ENCODE measurements at places on chromosomes 3 and 15. TPM values are rescaled to one million over a fixed set of nuclear protein-coding genes. Genes with fewer than 3 reads are reported as not detected.

DNA sequence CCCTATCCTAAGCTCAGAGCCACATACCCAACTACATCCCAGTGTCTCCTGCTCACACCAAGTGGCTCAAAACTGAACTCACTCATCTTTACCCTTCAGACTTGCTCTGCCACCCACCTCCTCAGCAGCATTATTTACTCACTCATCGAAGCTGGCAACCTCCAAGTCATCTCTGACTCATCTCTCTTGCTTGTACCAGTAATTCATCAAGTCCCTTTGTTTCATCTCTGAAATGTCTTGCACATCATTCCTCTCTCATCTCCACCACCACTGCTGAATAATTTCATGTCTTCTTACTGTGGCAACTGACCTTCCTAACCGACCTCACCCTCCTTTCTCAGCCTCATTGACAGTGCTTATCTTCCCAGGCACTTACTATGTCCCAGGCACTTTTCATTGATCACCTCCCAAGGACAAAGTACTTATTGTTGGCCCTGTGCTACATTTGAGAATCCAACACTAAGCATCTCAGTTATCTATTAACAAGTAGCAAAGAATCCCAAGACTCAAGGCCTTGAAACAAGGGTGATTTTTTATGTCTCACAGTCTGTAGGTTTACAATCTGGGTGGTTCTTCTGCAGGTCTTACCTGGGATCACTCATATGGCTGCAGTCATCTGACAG is 82.0 kb downstream of the MRPL46 start:
- no peak for DNase-seq

- peak; percentile 97 for DNase-seq
Observed at GRCh38 chr3:124558991-124559845, 171.0 kb upstream of the UMPS start.

DNA sequence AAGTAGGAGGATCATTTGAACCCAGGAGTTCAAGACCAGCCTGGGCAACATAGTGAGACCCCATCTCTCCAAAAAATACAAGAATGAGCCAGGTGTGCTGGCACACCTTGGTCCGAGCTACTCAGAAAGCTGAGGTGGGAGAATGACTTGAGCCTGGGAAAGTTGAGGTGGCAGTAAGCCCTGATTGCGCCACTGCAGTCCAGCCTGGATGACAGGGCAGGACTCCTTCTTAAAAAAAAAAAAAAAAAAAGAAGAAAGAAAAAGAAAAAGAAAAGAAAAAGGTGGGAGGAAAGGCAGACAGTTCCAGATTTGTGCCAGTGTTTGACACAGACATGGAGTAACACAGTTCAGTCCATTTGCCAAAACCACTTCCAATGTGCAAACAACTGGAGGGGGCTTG is 75.7 kb downstream of the ATP10A start:
- DNase-seq: no peak

DNA sequence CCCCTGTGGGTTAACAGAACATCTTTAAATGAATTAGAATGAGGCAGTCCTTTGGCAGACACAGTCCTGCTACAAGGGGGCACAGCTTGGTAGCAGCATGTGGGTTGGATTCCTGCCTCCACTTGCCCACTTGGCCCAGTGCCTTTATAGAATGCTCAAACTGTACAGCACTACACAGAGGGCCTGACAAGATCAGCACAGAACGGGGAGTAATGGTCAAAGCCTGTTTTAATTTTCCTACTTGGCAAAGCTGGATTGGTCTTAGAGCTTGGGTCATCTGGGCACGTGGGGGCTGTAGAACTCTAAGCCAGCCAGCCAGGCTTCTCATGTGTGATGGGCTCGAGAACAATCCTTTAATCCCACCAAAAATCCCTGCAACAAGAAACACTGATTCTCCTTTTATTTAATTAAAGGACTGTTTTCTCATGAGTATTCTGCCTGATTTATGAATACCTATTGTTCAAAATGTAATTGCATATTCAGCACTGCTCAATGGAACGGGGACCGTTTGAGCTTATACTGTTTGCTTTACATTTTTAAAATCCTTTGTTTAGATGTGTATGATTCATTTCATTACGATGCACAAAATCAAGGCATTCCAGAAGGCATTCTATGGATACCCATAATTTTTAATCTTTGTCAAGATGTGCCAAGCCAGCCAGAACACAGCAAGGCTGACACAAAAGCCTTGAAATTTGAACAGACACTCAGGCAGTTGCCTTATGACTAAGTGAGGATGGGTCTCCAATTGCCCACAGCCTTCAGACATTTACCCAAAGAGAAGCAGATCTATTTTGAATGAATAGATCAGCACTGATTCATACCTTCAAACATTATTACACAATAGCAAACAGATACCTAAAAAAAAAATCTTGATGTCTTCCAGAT is 249.3 kb upstream of the TGFBR2 start:
- no peak for DNase-seq

DNA sequence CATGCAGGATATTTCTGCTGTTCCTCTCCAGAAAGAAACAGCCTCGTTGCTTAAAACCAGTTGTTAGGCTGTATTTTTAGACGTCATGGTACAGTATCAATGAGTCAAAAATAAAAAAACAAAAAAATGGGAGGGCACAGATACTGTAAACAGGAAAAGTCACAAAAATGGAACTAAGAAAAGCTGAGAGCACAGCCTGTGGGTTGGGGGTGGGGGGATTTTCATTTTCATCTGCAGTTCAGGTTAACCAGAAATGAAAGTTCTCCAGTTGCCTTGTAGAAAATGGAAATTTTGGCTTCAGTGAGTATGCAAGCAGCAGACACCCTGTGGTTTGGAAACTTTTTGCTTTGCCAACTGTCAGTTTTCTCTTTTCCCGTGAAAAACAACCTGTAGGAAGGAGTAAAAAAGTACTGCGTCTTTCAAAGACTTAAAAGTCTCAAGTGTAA is 59.0 kb downstream of the FRMD4B start:
- DNase-seq: no peak

DNA sequence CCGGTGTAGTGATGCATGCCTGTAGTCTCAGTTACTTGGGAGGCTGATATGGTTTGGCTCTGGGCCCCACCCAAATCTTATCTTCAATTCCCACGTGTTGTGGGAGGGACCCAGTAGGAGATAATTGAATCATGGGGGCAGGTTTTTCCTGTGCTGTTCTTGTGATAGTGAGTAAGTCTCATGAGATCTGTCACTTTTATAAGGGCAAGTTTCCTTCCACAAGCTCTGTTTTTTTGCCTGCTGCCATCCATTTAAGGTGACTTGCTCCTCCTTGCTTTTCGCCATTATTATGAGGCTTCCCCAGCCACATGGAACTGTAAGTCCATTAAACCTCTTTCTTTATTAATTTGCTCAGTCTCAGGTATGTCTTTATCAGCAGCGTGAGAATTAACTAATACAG is 566.7 kb upstream of the NECTIN3 start:
- DNase-seq: no peak

PDCD6IP gene
- total RNA-seq: 45.4 TPM

CSPG5 gene
- 1.3 TPM for total RNA-seq

RTP4 gene
- 2.0 TPM for total RNA-seq

Measured in Daoy (cell line).